ENCODE measurements at places on chromosomes 6 and 20.
A peak's percentile ranks its signal among the peaks of the same experiment; 100 is the strongest.

DNA sequence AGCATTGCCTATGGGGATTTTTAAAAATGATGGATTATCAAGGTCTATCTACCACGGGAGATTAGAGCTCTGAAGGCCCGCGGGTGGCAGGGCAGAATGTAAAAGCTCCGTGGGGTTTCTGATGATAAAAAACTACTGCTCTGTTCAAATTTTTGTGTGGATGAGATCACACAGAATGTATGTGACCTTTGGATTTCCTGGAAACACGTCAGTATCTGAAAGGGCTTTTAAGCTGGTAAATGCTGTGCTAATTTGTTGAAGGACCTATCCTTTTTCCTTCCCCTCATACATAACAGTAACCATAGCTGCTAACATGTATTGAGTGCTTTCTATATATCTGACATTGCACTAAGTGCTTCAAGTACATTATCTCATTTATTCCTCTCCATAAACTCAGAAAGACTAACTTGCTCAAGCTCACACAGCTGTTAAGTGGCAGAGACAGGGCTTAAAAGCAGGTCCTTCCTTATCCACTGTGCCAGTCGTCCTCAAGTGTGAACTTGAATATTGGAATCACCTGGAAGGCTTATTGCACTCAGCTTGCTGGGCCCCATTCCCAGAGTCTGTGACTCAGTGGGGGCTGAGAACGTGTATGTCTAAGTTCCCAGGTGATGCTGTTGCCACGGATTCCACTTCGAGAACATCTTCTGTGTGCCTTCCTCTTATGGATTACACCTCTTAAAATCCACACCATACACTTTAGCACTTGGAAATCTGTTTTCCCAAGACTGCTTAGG lies 1.9 kb upstream of the TMEM242 start:
- DNase-seq: no peak

GRCh38 chr6:29708432-29709179 lies 14.6 kb upstream of the HLA-F start:
- no peak for DNase-seq

- DNase-seq: no peak
Measured at GRCh38 chr6:116002756-116003155, 57.9 kb downstream of the FRK start.

GRCh38 chr20:61909028-61909427 lies 156.7 kb downstream of the TAF4 start:
- no peak for DNase-seq

GRCh38 chr20:40643891-40644290 lies 45.1 kb downstream of the MAFB start:
- DNase-seq: no peak

DNA sequence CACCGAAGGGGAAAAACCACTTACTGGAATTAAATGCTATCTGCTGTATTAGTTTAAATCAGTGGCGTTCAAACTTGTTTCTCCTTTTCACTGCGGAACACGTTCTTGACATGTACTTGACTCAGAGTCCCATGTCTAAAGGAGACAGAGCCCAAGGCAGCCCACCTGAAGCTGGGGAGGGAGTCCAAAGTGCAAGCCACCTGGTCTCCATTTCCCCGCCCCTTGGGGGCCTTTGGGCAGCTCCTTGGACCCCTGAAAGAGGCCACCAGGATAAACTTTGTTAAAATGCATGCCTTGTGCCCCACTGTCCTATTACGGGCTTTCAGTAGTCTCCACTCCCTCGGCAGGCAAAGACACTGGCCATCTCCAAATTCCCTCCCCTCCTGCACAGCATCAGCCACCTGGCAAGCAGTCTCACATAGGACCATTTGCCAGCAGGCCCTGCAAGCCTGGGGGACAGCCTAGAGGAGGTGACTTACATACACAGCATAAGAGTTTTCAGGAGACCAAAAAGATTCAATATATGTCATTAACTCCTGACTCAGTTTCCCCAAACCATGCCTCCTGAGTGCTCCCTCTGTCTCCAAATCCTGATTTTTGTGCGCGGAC lies 6.7 kb downstream of the PCK1 start:
- DNase-seq: no peak

- DNase-seq: no peak
Measured at GRCh38 chr6:3770023-3770720, 18.7 kb upstream of the PXDC1 start.

GRCh38 chr6:33936886-33937285 lies 133.1 kb upstream of the MLN start:
- DNase-seq: no peak

DNA sequence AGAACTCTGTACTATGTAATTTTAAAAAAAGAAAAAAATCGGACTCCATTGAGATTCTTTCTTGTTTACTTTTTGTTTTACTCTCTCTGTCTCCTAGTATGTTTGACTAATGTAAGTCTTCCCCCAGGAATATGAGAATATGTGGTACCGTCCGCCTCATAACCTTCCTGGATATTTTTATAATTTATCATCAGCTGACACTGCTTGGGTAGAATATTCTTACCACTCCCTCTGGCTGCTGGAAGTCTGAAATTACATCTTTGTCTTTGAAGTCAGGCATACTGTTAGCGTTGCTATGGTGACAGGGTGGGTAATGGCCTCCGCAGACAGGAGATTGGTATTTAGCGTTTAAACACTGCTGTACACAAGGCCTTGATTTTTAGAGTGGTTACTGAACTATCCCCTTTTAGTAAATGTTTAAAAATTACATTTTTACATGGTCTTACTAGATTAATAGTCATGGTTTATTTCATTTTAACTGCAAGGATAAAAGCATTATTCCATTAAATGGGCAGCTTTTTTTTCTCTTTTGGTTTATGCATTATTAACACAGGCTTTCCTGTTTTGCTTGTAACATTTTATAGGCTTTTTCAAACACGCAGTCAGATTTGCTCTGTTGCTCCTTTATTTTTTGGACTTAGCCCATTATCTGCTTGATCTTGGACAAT lies 176.4 kb downstream of the ARID1B start:
- DNase-seq: no peak

- no peak for DNase-seq
Measured at GRCh38 chr6:12170351-12171092, 119.6 kb upstream of the EDN1 start.

GRCh38 chr20:24495266-24495665 lies 25.8 kb downstream of the SYNDIG1 start:
- no peak for DNase-seq

- no peak for DNase-seq
Measured at GRCh38 chr6:101129851-101130250, 248.7 kb upstream of the ASCC3 start.

GRCh38 chr20:539191-539590 lies 4.4 kb downstream of the CSNK2A1 start:
- DNase-seq: no peak

- no peak for DNase-seq
Measured at GRCh38 chr6:110250838-110251237, 70.6 kb downstream of the CDC40 start.

DNA sequence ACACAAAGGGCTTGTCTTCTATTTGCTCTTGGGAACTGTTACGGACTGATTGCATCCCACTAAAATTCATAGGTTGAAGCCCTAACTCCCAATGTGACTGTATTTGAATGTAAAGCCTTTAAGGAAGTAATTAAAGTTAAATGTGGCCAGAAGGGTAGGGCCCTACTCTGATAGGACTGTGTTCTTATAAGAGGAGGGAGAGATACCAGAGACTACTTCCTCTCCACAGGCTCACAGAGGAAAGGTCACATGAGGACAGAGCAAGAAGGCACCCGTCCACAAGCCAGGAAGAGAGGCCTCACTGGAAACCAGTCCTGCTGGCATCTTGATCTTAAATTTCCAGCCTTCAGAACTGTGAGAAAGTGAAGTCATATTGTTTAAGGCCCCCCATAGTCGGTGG lies 211.9 kb downstream of the CDH26 start:
- DNase-seq: no peak

DNA sequence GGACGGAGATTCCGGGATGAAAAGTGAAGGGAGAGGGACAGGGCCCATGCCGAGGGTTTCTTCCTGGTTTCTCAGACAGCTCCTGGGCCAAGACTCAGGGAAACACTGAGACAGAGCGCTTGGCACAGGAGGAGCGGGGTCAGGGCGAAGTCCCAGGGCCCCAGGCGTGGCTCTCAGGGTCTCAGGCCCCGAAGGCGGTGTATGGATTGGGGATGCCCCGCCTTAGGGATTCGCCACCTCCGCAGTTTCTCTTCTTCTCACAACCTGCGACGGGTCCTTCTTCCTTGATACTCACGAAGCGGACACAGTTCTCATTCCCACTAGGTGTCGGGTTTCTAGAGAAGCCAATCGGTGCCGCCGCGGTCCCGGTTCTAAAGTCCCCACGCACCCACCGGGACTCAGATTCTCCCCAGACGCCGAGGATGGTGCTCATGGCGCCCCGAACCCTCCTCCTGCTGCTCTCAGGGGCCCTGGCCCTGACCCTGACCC lies 55.0 kb upstream of the HLA-A start:
- DNase-seq: no peak

DNA sequence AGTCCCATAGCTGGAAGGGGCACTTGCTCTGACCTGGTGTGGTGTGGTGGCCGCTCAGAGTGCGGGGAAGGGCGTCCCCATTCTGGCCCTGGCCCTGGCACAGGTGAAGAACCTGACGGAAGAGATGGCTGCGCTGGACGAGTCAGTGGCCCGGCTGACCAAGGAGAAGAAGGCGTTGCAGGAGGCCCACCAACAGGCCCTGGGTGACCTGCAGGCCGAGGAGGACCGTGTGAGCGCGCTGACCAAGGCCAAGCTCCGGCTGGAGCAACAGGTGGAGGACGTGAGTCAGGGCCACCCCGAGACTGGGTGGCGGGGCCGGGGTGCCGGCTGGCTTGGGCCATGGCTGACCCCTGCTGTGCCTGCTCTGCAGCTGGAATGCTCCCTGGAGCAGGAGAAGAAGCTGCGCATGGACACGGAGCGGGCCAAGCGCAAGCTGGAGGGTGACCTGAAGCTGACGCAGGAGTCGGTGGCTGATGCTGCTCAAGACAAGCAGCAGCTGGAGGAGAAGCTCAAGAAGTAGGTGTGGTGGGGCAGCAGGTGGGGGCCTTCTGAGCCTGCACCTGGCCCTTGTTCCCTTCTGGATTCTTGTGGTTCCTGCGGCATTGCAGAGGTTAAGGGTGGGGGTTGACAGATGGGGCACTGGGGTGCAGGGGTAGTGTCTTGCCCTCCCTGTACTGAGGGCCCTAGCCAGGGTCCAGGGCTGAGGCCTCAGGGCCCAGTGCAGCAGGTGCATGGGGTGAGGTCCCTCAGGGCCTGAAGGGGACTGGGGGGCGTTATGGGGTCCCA lies 40.8 kb downstream of the MYH7B start:
- no peak for DNase-seq

GRCh38 chr20:61976644-61977418 lies 88.8 kb downstream of the TAF4 start:
- DNase-seq: no peak

DNA sequence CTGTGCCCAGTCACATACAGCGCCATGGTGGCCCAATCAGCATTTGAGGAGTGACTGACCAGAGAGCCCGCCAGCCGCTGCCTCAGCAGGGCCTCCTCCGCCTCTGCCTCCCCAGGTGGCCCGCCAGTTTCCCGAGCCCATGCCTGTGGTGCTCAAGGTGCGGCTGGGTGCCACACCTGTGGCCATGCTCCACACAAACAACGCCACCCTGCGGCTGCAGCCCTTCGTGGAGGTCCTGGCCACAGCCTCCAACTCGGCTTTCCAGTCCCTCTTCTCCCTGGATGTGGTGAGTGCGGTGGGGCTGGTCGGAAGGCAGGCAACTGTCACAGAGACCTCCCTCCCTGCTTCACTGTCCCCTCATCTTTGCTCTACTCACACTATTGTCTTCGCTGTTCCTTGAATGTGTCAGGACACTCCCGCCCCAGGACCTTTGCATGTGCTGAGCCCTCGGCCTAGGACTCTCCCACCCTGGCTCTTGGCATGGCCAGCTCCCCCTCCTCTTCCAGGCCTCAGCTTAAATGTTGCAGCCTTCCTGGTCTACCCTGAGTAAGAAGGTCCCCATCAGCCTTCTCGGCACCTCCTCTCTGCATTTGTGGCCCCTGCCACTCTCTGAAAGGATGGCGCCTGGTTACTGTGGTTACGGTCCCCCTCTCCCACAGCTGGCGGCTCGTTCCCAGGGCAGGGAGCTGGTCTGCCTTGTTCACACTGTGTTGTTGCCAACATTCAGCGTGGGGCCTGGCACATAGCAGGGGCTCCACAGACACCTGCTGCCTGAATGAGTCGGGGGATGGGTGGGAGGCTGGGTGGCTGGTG lies 11.8 kb upstream of the BPIFB6 start:
- no peak for DNase-seq

DNA sequence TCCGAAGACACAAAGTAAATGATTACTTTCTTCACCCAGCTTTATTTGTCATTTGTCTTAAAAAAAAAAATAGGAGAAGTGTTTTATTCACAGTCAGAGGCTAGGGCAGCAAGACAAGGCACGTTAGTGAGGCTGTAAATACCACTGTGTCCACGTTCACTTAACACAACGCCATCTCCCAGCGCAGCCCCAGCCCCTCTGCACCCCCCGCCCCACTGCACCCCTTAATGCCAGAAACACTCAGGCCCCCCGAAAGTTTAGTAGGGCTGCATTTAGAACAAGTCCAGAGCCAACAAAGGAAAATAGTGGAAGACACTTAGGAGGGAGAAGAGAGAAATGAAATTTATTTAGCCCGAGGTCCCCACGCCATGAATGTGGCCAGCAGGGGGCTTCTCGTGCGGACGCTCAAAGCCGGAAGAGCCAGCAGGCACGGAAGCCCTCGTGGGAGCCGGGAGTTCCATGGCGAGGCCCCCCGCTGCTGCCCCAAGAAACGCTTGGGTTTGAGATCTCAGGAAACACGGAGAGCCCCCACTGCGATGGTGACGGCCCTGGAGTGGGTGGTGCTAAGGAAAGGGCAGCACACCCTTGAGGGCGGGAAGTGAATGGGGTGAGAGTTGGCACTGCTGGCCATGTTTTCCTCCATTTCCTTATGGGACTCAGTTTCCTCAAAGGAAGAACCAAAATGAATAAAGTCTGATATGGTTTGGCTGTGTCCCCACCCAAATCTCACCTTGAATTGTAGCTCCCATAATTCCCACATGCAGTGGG lies 50.2 kb downstream of the IYD start:
- DNase-seq: no peak

- no peak for DNase-seq
Measured at GRCh38 chr6:30612687-30613248, 4.3 kb downstream of the PPP1R10 start.

- no peak for DNase-seq
Measured at GRCh38 chr6:69816569-69816968, 19.8 kb upstream of the LMBRD1 start.

DNA sequence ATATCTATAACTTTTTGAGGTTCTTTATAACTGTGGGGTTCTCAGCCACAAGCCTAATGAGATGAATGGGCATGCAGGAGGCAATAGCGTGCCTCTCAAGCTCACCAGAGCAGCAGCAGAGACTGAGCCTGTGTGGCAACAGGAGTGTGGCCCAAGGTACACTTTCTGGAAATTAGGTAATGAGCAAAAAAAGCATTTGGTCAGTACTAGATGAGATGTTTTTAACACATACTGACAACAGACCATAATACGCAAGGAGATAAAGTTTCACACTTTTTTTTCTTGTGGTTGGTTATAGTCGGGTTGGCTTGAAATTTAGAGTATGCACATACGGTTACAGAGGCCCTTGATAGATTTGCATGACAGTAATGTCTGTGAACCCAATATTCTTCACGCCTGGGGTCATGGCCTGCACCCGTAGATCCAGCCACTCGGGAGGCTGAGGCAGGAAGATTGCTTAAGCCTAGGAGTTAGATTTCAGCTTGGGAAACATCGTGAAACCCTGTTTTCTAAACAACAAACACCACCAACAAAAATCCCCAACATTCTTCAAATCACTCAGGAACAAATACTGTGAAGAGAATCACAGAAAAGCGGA lies 300.1 kb downstream of the GMDS start:
- no peak for DNase-seq

- DNase-seq: no peak
Measured at GRCh38 chr6:156876302-156876701, 99.1 kb downstream of the ARID1B start.

- peak; percentile 32 for DNase-seq
Measured at GRCh38 chr6:152380993-152381898, 255.9 kb downstream of the SYNE1 start.

Measured in omental fat pad (tissue), 4 donors.